AML-193 (cell line): ENCODE measurements at places on chromosomes 5 and 9.

DNA sequence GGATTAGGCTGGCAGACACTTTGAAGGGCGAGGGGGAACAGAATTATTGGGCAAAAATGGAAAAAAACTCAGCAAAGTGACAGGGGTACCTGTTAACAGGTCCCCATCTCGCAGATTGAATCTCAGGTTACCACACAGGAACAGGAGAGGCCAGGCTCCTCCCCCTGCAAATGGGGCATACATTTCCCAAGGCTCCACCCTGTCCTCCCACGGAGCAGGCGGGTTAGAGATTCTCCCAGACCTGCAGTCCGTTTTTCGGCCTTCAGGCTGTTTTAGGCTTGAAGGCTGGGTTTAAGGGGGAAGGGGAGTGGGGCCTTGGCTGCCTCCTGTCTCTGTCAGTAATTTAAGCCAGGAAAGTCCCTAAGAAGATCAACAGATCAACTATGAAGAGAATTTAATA lies 42.7 kb downstream of the LRRC70 start:
- DNase-seq, result no peak

- DNase-seq, result no peak
Observed at GRCh38 chr9:13971415-13971814, 342.5 kb downstream of the NFIB start.

DNA sequence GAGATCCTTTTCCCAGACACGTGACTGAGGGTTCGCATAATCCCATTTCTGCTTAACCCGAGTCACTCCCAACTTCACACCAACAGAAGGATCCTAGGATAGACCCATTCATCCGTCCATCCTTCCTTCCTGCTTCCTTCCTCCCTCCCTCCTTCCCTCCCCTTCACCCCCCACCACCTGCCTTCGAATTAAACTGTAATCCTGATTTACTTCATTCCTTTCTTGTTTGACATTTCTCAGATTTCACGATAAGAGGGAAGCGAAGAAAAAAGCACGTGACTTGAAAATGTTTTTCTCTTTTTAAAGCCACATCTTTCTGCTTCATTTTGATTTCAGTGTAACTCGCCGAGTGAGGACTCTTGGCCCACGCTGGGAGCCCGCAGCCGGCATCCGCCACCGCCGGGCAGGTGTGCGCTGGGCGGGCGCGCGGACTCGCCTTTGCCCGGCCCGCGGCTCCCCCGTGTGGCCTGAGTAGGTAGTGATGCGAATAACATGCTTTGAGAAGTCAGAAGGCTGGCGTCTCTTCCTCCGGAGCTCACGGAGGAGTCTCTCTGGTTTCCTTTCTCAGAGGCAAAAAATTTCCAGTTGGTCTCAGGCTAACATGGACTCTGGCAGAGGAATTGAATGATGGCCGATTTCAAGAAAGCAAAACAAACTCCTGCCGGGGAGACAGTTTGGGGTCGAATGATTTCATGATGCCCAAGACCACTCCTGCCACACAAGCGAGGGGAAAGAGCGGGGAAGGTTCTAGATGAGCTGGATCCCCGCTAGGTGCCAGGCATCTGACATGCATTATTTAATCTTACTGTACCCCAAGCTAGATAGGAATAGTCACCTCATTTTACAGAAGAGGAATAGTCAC lies 117.7 kb downstream of the SLC12A2 start:
- DNase-seq, result peak; percentile 27

- DNase-seq, result no peak
Observed at GRCh38 chr5:6202968-6203365, 175.4 kb downstream of the MED10 start.

GRCh38 chr9:125484350-125485282 lies 222.4 kb downstream of the MAPKAP1 start:
- no peak for DNase-seq

- DNase-seq, result no peak
Observed at GRCh38 chr9:89356782-89357181, 38.5 kb downstream of the SECISBP2 start.
